ENCODE measurements at places on chromosomes 1 and 21.

DNA sequence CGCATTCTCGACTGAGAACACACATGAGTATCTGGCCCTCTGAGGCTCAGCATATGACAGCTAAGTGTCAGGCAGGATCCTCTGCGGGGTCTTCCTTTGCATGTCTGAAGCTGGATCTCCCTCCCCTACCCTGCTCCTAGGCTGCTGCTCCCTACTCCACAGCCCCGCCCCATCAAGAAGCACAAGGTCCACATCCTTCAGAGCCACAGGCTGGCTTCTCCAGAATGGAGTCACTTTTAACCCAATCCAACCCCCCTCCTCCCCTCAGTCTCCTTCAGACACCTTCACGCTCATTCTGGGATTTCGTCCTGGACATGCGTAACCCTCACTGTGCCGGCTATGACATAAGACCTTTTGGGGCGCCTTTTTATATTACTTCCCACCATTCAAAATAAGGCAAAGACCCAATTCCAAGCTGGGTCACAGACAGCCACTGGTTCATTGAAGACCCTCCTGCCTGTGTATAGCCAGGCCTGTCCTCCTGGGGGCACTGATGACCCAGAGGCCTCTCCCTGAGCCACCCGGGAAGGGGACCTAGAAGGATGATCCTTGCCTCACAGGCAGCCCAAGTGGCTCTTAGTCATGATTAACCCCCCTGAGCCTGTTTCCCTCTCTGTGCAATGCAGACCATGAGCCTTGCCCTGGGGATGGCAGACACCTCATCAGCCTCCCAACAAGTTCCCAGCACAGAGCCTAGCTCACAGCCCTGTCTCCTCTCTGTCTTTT lies 4.7 kb downstream of the ADGRB2 start:
- DNase-seq = no peak

GRCh38 chr1:15178571-15179484 lies 25.3 kb downstream of the TMEM51 start:
- no peak for DNase-seq

DNA sequence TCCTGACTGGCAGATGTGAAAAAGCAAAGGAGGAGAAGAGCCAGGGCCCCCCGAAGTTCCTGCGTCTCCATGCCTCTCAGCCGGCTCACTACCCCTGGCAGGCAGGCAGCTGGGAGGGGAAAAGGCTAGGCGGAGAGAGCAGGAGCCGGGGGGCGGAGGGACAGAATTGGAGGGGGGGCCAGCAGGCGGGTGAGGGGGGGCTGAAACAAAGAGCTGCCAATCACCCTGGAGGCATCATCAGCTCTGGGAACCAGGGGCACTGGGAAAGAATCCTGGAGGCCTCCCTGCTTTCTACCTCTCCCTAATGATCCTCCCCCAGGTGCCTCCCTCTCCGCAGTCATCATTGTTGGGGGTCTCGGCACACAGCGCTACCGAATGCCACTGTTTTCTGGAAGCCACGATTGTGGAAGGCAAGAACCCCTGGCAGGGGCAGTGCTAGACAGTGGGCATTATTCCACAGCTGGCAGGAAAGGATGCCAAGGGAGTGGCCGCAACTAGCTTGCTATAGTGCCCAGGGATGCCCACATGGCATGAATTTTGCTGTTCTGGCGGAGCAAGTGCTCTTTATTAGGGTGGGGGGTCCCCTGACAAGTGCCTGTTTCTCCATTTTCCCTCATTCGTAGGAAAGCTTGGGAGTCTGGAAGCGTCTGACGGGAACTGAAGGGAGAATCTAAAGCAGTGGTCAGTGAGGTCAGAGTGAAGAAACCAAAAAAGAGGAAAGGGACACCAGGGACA lies at the start of gene THBS3:
TSS of gene THBS3 (minus strand) at position 92 of the 735 bp plus-strand sequence. CDS start at position 71, 21 bp downstream.
- DNase-seq = no peak

GRCh38 chr21:45551316-45551715 lies 9.1 kb upstream of the SLC19A1 start:
- DNase-seq = no peak

GRCh38 chr1:231694465-231695077 lies 68.0 kb downstream of the DISC1 start:
- no peak for DNase-seq
